Activated CD4-positive, alpha-beta T cell treated with anti-CD3 and anti-CD28 coated beads, Interleukin-2, amount 50 U/mL, for 4 hours (primary cell): ENCODE measurements at places on chromosomes 12 and 14.
A peak's percentile ranks its signal among the peaks of the same experiment; 100 is the strongest.

DNA sequence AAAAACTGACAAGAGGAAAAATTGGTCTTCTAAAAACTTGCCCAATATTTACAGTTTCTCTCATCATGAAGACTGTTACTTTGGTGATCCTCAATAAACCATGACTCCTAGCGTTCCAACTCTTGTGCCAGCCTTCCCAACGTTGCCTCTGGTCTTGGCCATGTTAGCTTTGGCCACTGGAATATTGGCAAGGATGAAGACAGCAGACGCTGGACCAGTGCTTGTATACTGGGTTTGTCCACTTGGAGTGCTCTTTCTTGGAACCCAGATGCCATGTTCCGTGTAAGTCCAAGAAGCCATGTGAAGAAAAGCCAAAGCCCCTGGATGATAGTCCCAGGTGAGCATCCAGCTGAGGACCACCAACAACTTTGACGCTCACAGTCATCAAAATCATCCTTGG is 379.6 kb downstream of the NUAK1 start:
- no peak for DNase-seq

- peak; percentile 45 for DNase-seq
Measured at GRCh38 chr12:55932551-55932910, 1.6 kb downstream of the DGKA start.

- DNase-seq, result no peak
Measured at GRCh38 chr12:63826006-63826585, 18.4 kb upstream of the SRGAP1 start.

- no peak for DNase-seq
Measured at GRCh38 chr14:77260199-77260598, 10.8 kb downstream of the NGB start.

DNA sequence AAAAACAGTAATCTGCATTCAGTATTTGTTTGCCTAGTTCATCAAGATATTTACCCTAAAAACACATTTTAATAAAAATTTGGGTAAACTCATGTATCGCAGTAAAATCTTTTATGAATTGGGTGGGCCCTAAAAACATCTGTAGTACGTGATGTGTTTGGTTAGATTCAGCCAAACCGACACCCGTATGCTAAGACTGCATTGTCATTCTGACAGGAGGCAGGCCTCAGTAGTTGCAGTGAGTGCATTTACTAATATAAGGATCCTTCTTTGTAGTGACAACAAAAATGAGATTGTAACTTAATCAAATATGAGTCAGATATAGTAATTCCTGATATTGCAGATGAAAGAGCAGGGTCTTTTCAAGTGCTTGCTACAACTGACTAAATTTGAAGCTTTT is 191.8 kb downstream of the SLC16A7 start:
- no peak for DNase-seq

GRCh38 chr14:49977126-49977841 is 84.4 kb downstream of the ARF6 start:
- peak; percentile 39 for DNase-seq

GRCh38 chr12:32043928-32044549 is 62.6 kb upstream of the BICD1 start:
- no peak for DNase-seq

- no peak for DNase-seq
Measured at GRCh38 chr12:1373901-1374735, 220.3 kb downstream of the FBXL14 start.

DNA sequence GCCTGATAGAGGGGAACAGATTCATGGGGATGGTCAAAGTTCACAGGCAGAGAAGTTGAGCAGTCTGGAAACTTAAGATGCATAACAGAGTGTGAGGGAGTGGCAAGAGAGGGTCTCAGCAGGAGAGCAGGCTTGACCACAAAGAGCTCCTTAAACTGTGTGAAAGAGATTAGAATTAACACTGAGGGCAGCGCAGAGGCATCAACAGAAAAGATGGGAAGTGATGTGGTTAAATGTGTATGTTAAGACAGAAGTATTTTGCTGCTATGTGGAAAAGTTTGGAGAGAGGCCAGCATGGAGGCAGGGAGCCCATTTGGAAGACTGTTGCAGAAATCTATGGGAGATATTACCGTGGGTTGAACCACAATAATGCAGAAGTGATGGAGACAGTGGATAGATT is 122.7 kb upstream of the LMNTD1 start:
- no peak for DNase-seq

GRCh38 chr12:14213542-14213941 is 151.9 kb upstream of the ATF7IP start:
- DNase-seq, result no peak

DNA sequence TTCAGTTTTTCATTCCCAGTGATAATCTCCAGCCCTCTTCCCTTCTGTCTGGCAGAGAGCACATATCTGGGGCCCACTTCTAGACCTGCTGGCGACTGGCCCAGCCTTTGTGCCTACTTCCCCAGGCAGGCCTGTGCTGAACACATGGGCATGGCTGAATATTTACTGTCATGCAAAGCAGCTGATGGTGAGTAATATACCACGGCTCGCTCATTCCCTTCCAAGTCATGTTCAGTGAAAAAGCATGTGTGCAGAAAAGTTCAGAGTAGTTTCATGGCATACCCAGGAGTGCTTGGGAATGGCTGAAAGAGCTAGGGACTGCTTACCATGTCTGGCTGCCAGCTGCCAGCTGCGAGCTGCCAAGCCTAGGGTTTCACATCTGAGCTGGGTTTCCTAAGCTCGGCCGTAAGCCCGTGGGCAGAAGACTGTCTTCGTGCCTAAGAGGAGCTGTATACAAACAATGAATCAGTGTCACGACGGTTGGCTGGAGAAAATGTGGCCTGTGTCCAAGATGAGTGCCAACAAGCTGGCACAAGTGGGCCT is 179.9 kb upstream of the PELI2 start:
- no peak for DNase-seq

GRCh38 chr12:48061938-48062719 is 43.8 kb downstream of the SENP1 start:
- DNase-seq, result no peak

- DNase-seq, result no peak
Measured at GRCh38 chr12:88932457-88932856, 352.2 kb upstream of the KITLG start.

DNA sequence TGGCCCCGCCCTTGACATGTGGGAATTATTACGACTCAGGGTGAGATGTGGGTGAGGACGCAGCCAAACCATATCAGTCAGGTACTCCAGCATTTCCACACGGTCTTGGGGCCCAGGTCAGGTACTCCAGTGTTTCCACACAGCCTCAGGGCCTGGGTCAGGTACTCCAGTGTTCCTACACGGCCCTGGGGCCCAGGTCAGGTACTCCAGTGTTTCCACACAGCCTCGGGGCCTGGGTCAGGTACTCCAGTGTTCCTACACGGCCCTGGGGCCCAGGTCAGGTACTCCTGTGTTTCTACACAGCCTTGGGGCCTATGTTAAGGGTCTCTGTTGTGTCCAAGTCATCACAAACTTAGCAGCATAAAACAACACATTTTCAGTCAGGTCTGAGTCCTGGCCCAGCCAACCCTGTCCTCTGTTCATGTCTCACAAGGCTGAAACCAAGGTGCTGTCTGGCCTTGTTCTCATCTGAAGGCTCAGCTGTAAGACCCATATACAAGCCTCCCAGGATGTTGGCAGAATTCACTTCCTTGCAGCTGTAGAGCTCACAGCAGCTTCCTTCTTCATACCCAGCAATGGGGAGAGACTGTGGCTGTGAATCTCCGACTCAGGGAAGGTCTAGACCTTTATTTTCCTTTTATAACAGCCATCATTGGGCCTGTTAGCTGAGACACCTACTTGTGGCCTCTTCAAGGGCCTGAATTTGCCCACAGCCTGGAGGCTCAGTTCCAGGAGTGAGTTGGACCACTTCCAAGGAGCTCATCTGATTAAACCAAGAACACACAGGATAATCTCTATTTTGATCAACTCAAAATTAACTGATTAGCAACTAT is 107.6 kb upstream of the SFSWAP start:
- no peak for DNase-seq

DNA sequence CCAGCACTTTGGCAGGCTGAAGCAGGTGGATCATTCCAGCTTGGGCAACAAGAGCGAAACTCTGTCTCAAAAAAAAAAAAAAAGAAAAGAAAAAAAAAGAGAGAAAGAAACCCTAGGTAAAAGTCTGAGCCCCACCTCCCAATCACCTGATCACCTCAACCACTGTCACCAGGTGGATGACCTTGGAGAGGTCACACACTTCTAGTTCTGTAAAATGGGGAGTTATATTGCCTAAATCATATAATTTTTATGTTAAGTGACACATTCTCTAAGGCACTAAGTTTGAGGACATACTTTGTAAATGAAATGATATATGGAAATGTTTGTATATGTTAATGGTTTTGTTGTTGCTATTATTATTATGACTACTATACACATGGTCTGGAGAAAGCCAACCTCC is 1.5 kb upstream of the ERBB3 start:
- no peak for DNase-seq

DNA sequence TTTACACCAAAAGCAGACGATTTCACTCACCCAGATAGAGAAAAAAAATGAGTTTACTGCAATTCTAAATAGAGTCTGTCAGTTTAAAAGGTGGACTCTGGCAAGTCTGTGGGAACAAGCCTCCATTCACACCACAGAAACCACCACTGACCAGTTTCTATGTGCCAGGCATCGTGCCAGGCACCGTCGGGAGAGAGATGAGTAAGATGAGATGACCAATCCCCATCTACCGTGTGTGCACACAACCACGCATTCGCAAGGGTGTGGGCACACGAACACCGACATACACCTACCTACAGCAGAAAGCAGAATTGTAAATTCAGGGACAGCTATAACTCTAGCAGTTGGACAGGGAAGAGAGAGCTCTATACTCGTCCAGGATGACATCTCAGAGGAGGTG is 58.3 kb downstream of the PRIMA1 start:
- DNase-seq, result no peak

- no peak for DNase-seq
Measured at GRCh38 chr14:24324024-24324423, 10.8 kb downstream of the ADCY4 start.

DNA sequence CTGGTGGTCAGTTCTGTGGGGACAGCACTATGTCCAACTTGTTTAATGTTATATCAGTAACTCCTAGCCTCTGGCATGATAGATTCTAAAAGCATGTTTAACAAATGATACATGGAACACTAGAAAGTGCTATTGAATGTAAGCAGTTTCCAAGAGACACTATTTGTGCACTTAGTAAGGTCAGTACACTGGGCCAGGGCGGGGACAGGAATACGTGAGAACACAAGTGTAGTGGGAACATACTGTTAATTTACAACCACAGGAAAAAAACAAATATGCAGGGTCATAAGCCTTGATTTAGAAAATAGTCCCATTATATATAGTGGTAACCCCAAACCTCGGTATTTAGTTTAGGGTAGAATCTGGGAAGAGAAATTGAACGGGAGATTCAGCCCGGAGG is 88.9 kb upstream of the SLC38A2 start:
- DNase-seq, result no peak

- DNase-seq, result no peak
Measured at GRCh38 chr14:29227631-29228030, 461.0 kb downstream of the FOXG1 start.

DNA sequence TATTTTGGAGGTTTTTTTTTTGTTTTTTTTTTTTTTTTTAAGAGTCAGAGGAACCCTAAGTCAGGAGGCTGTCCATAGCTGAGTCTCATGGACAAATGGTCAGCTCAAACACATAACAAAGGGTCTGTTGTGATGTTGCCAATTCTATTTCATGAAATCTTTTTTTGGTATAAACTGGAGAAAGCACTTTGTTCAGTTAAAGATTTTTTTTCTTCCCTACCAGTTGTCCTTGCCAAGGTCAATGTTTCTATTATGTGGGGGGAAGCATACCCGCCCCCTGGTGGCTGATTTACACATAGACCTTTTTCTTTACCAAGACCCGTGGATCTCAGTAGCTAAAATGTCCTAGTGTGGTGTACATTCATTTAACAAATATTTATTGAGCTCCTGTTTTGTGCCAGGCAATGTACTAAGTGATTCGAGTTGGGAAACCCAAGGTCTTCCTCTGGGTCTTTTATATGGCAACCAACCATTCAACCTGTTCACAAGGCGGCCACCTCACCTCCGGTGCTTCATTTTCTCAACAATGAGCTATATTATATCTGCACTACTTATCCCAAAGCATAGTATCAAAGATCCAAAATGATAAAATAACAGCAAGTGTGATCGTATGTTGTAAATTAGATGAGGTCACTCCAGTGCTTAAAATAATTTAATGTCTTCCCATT is 214.5 kb downstream of the PAH start:
- no peak for DNase-seq

- no peak for DNase-seq
Measured at GRCh38 chr14:50816395-50817047, 14.4 kb downstream of the NIN start.

DNA sequence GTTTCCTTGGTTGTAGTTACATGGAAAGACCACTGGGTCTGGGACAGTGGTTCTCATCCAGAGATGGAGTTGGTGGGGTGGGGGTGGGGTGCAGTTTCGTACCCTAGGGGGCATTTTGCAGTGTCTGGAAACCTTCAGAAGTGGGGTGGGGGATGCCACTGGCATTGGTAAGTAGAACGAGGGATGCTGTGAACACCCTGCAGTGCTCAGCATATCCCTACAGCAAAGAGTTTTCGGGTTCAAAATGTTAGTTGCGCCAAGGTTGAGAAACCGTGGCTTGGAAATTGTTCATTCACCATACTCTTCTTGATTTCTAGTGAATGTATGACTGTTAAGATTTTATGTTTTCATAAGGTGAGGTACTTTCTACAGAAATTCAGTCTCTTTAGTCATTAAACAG is 28.7 kb downstream of the TRAF3 start:
- no peak for DNase-seq

DNA sequence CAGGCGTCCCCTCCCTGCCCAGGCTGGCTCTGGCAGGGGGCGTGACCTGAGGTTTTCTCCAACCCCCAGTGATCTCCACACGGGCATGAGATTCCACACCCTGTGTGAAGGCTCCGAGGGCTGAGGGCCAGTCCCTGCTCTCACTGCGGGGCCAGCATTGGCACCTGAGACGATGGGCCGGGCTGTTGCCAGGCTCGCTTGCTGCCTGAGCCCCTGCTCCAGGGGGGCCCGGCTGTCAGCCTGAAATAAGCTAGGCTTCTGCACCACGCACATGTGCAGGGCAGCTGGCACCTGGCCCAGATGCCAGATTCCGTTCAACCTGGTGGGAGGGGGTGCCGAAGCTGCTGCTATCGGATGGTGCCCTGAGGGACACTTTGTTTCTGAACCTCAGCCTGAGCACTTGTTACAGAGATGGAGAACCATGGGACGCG is 196.5 kb upstream of the PRMT8 start:
- DNase-seq, result no peak

DNA sequence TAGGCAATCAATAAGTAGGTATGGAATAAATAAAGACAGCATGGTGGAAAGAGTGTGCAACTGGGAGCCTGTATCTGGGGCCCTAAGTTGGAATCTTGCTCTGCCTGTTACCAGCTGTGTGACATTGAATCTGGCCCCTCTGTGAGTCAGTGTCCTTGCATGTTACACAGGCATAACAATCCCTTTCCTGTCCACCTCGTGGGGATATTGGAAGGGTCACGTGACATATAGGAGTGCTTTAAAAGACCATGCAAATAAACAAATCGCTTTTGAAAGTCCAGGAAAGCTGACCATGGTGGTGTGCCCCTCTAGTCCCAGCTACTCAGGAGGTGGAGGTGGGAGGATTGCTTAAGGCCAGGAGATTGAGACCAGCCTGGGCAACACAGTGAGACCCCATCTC is 51.1 kb upstream of the VRK1 start:
- DNase-seq, result no peak

- DNase-seq, result no peak
Measured at GRCh38 chr14:66088656-66089055, 397.5 kb upstream of the CCDC196 start.
